Ovary (tissue), 10 donors: ENCODE measurements at places on chromosomes 4 and X.

DNA sequence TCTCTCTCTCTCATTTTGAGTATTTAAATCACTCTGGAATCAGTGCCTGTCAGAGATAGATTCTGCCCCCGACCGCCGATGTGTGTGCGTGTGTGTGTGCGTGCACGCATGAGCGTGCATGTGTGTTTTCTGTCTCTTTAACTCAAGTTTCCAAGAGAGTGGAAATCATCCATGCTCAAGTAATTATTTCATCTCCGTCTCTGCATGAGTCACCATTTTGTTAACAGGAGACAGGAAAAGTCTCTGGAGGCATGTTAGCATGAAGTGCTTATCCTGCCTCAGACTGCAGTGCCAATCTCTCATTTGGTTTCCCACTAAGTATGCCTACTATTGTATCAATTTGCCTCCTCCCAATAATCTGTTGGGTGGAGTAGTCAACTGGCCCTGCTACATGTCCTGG is 182.9 kb upstream of the NHS start:
- no peak overlapping the region for H3K27ac ChIP-seq
- H3K27me3 ChIP-seq, result no peaks in the 10 kb centered on the region
- DNase-seq, result no peak
- H3K4me3 ChIP-seq, result no peak overlapping the region

DNA sequence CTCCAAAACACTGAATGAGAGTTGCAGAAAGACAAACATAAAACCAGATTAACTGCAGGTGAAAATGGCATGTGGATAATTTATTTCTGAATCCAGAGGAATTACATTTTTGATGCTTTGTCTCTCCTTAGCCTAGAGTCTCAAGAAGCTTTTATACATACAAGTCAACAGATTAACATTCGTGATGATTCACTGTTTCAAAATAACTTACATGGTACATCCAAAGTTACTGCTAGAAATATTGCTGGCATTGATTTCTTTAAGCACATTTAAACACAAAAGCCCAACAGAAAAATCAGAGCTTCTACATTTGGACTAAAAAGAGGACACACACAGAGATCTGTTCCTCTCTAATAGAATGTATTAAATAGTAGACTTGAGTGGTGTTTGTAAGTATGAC is 105.6 kb downstream of the AMELX start:
- no peak for DNase-seq
- no peaks in the 10 kb centered on the region for H3K36me3 ChIP-seq
- H3K27ac ChIP-seq, result no peak overlapping the region
- no peak overlapping the region for H3K4me3 ChIP-seq

GRCh38 chr4:100605144-100605543 is 87.3 kb upstream of the EMCN start:
- H3K36me3 ChIP-seq, result no peaks in the 10 kb centered on the region
- DNase-seq, result no peak
- no peaks in the 10 kb centered on the region for H3K27me3 ChIP-seq
- no peak overlapping the region for H3K27ac ChIP-seq
- no peaks in the 10 kb centered on the region for H3K4me1 ChIP-seq

DNA sequence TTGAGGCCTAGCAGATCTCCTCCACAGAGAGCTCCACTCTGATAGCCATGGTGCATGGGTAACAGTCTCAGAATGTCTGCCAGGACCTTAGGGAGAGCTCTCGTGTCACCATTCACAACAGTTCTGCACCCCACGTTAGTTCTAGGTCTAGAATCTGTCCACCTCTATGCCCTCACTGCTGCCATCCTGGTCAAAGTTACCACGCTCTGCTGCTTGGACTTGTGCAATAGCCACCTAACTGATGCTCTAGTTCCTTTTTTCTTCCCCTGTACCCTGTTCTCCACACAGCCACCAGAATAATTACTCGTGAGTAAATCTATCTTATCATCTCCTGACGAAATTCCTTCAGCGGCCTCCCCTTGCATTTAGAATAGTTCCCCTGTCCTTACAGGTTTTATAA is 268.8 kb upstream of the GATB start:
- no peak overlapping the region for H3K27ac ChIP-seq
- DNase-seq, result no peak
- H3K4me1 ChIP-seq, result no peaks in the 10 kb centered on the region
- no peaks in the 10 kb centered on the region for H3K36me3 ChIP-seq

GRCh38 chr4:119238068-119238722 is 25.7 kb downstream of the USP53 start:
- no peak overlapping the region for H3K4me3 ChIP-seq
- H3K4me1 ChIP-seq, result peaks cover 3% of the 10 kb centered on the region
- no peak for DNase-seq
- H3K27me3 ChIP-seq, result no peaks in the 10 kb centered on the region
- H3K36me3 ChIP-seq, result no peaks in the 10 kb centered on the region
- no peak overlapping the region for H3K27ac ChIP-seq

- no peaks in the 10 kb centered on the region for H3K36me3 ChIP-seq
- DNase-seq, result no peak
- H3K4me1 ChIP-seq, result no peaks in the 10 kb centered on the region
- H3K4me3 ChIP-seq, result no peak overlapping the region
- no peaks in the 10 kb centered on the region for H3K27me3 ChIP-seq
- no peak overlapping the region for H3K27ac ChIP-seq
Measured at GRCh38 chrX:28988246-28988645, 401.0 kb downstream of the IL1RAPL1 start.

- H3K27ac ChIP-seq, result no peak overlapping the region
- no peak overlapping the region for H3K4me3 ChIP-seq
- H3K27me3 ChIP-seq, result no peaks in the 10 kb centered on the region
Measured at GRCh38 chr4:16942491-16942890, 44.0 kb upstream of the LDB2 start.
